ENCODE measurements at places on chromosomes 1 and 21. TPM values are rescaled to one million over a fixed set of nuclear protein-coding genes. Genes with fewer than 3 reads are reported as not detected.

IFT25 gene
- 56.6 TPM for total RNA-seq

BTBD19 gene
- total RNA-seq = 1.3 TPM

UBL4B gene
- total RNA-seq = not detected

NPL gene
- total RNA-seq = not detected

CELF3 gene
- not detected for total RNA-seq

IGSF9 gene
- total RNA-seq = not detected

FOXE3 gene
- total RNA-seq = not detected

PGLYRP4 gene
- total RNA-seq = not detected

DCDC2B gene
- total RNA-seq = not detected

MYOM3 gene
- 0.54 TPM for total RNA-seq

VAV3 gene
- total RNA-seq = 0.34 TPM

IFI44L gene
- total RNA-seq = not detected

IL20 gene
- total RNA-seq = not detected

CD53 gene
- not detected for total RNA-seq

CGN gene
- total RNA-seq = 18.6 TPM

CACNA1S gene
- total RNA-seq = not detected

MAP3K6 gene
- total RNA-seq = 17.3 TPM

APCS gene
- not detected for total RNA-seq

RNASEL gene
- not detected for total RNA-seq

TGFB2 gene
- total RNA-seq = 0.27 TPM

IL6R gene
- 44.7 TPM for total RNA-seq

ARMH1 gene
- 2.2 TPM for total RNA-seq

C8B gene
- total RNA-seq = not detected

TCHH gene
- total RNA-seq = not detected

BCL2L15 gene
- total RNA-seq = not detected

NTMT2 gene
- not detected for total RNA-seq

ODR4 gene
- 12.4 TPM for total RNA-seq

DPM3 gene
- 83.3 TPM for total RNA-seq

SH2D2A gene
- 1.8 TPM for total RNA-seq

GIPC2 gene
- not detected for total RNA-seq

C1orf210 gene
- total RNA-seq = not detected

RGSL1 gene
- not detected for total RNA-seq

TTLL7 gene
- total RNA-seq = not detected

FAM43B gene
- total RNA-seq = 1.4 TPM

KCNN3 gene
- total RNA-seq = under 0.01 TPM

CFHR1 gene
- not detected for total RNA-seq

LRRC3 gene
- total RNA-seq = 0.55 TPM

KIAA0319L gene
- total RNA-seq = 31.1 TPM

HEYL gene
- 1.2 TPM for total RNA-seq

PKP1 gene
- total RNA-seq = not detected

MTX1 gene
- 126 TPM for total RNA-seq

ORC1 gene
- 23.9 TPM for total RNA-seq

CHI3L2 gene
- total RNA-seq = not detected

LHX8 gene
- total RNA-seq = not detected

CITED4 gene
- total RNA-seq = 2.3 TPM

HHIPL2 gene
- not detected for total RNA-seq

SELP gene
- not detected for total RNA-seq

KIF21B gene
- 2.9 TPM for total RNA-seq

BSND gene
- not detected for total RNA-seq

KLHDC9 gene
- total RNA-seq = 6.3 TPM

PTGFR gene
- total RNA-seq = not detected

HSD11B1 gene
- not detected for total RNA-seq

LACTBL1 gene
- not detected for total RNA-seq

TNFRSF4 gene
- total RNA-seq = not detected

ARTN gene
- total RNA-seq = not detected

BGLAP gene
- total RNA-seq = not detected

MARK1 gene
- 4.0 TPM for total RNA-seq

GSTM1 gene
- total RNA-seq = not detected

NBPF15 gene
- total RNA-seq = 14.2 TPM

Measured in G401 (cell line).